ENCODE measurements at places on chromosomes 6 and 20. TPM values are rescaled to one million over a fixed set of nuclear protein-coding genes. Genes with fewer than 3 reads are reported as not detected.

The SIRPD gene
- not detected for total RNA-seq

GRCh38 chr6:11848852-11849731 is 70.5 kb upstream of the ADTRP start:
- peaks cover 18% of the 10 kb centered on the region for H3K4me1 ChIP-seq
- H3K27me3 ChIP-seq: no peaks in the 10 kb centered on the region
- no peaks in the 10 kb centered on the region for H3K36me3 ChIP-seq

The ANKRD66 gene
- not detected for total RNA-seq

The PLTP gene
- 61.0 TPM for total RNA-seq

DNA sequence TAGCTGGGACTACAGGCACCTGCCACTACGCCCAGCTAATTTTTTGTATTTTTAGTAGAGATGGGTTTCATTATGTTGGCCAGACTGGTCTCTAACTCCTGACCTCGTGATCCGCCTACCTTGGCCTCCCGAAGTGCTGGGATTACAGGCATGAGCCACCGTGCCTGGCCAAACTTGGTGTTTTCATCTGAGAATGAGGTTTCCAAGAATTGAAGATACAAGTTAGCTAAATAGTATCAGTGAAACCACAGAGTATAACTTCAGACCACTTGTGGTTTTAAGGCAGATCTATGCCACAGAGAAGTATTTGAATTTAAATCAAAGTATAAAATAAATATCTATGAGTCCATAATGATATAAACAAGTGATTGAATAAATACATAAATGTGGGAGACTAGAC is 70.1 kb downstream of the SLC16A10 start:
- peaks cover 7% of the 10 kb centered on the region for H3K36me3 ChIP-seq
- H3K4me1 ChIP-seq: no peaks in the 10 kb centered on the region
- DNase-seq: no peak
- H3K27me3 ChIP-seq: no peaks in the 10 kb centered on the region
- no peak overlapping the region for H3K4me3 ChIP-seq

DNA sequence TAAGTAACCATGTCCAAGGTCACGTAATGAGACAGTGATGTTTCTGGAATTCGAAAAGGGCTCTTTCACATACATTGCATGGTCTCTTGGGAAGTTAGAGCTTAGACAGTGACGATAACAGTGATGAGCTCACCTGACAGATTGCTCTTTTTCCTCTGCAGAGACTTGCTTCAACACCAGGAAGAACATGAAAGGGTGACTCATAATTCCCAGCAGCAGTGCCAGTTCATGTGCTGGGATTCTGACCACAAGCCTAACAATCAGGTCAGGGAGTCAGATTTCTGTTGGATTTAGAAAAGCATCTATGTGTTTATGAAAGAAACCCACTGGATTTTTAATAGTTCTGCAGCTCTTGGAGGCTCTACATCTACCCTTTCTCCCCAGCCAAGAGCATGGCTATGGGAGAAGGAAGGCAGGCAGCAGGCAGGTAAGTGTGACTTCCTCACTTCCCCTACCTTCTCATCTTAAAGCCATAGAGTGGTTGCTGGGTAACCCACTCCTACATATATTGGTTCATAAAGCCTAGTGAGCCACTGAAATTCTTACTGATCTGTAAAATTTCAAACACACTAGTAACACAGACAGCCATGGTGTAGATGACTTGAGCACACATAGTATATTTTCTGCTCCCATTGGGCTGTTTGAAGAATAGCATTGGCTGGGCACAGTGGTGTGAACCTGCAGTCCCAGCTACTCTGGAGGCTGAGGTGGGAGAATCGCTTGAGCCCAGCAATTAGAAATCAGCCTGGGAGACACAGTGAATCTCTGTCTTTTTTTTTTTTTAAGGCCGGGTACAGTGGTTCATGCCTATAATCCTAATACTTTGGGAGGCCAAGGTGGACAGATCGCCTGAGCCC is 44.4 kb upstream of the LOC128125822 start:
- no peak overlapping the region for H3K27ac ChIP-seq
- no peaks in the 10 kb centered on the region for H3K4me1 ChIP-seq
- H3K27me3 ChIP-seq: no peaks in the 10 kb centered on the region
- DNase-seq: no peak
- H3K4me3 ChIP-seq: no peak overlapping the region

Data from neural crest cell (in vitro differentiated cells).